Left hindlimb (tissue), 1 donor: ENCODE measurements at places on chromosomes 7 and 10.
A peak's percentile ranks its signal among the peaks of the same experiment; 100 is the strongest.

GRCh38 chr7:66050337-66050957 lies 25.2 kb upstream of the ASL start:
- no peak for DNase-seq

DNA sequence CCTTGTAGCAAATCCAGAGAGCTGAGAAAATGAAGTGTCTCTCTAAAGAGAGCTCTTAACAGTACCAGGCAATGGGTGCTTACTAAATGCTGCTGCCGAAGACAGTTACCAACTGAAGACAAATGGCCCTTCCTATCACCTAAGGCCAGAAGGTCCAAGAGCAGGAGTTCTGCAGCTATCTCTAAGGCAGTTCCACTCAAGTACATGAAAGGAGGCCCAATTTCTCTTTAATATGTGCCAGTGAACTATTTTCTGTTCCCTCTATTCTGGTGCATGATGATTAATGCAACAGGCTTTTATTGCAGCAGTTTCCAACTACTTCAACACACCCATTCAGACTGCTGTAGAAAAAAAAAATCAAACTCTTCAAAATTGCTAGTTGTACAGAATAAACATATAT lies 122.5 kb downstream of the SLC25A13 start:
- no peak for DNase-seq

DNA sequence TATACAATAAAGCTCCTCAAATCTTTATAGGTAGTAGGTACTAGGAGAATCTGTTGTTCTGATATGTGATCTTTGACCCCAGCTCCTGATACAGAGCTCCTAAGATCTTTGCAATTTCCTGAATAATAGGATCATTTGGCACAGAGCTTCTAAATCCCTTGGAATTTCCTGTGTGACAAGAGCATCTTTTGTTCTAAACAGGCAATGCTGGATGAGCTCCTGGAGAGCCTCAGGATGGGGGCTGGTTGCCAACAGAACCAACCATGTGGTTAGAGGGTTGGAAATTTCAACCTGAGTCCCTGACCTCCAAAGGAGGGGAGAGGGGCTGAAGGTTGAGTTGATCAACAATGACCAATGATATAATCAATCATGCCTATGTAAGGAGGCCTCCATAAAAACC lies 629.0 kb downstream of the CCSER2 start:
- no peak for DNase-seq

DNA sequence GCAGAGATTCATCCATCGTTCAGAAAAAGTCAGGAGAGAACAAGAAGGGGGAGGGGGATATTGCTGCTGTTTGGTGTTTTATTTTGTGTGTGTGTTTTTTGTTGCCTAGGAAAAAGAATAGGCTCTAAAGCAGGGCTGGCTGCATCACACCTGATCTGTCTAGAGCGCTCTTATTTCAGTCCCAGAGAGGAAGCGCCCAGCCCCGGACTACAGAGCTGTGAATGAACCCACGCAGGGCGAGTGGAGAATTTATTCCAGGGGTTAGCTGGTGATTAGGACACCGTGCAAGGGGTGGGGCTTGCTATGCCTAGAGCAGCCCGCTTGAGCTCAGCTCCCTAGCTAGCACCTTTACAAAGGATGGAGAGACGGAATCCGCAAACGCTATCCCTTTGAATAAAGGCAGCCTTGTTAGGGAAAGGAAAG lies 621 bp upstream of the FAM13C start:
- DNase-seq = peak; percentile 72

- no peak for DNase-seq
Measured at GRCh38 chr10:32955299-32955772, 2.7 kb downstream of the ITGB1 start.

- no peak for DNase-seq
Measured at GRCh38 chr7:68967598-68967997, 630.7 kb upstream of the AUTS2 start.

DNA sequence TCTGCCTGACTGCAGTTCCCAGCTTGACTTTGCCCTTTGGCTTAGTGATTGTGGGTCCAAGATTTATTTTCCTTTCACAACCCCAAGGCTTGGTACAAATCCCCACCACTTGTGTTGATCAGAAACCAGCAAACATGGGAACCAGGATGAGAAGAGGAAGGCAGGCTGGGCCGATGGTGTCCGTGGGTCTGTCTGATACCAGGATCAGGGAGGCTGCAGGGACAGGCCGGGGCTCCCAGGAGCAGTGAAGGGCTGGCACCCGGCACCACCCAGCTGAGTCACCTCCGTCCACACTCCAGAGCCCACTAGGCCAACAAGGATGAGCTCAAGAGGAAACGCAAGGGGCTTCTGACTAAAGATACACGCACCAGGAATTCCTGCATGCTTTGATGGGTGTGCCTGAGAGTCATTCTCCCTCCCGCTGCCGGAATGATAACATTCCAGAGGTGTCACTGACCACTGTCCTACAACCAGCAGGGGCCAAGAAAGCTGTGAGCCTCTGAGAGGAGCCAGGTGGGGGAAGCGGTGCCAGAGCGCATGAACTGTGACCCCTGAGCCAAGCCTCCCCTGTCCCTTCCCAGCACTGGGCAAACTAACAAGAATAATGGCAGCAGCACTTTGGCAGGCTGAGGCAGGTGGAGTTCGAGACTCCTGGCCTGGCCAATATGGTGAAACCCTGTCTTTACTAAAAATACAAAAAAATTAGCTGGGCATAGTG lies 29.2 kb upstream of the PROSER2 start:
- DNase-seq = no peak

DNA sequence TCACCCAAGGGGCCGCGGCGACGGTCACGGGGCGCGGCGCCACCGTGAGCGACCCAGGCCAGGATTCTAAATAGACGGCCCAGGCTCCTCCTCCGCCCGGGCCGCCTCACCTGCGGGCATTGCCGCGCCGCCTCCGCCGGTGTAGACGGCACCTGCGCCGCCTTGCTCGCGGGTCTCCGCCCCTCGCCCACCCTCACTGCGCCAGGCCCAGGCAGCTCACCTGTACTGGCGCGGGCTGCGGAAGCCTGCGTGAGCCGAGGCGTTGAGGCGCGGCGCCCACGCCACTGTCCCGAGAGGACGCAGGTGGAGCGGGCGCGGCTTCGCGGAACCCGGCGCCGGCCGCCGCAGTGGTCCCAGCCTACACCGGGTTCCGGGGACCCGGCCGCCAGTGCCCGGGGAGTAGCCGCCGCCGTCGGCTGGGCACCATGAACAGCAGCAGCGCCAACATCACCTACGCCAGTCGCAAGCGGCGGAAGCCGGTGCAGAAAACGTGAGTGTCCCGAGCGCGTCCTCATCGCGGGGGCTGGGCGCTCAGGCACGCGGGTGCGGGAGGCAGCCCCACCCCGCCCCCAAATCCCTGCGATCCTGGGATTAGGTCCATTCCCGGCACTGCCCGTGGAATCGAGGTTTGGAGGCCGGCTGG lies 509 bp downstream of the AHR start:
- peak; percentile 63 for DNase-seq

GRCh38 chr7:25173184-25173583 lies 48.1 kb upstream of the CYCS start:
- no peak for DNase-seq

GRCh38 chr10:78718032-78718572 lies 350.7 kb upstream of the ZMIZ1 start:
- DNase-seq = no peak

DNA sequence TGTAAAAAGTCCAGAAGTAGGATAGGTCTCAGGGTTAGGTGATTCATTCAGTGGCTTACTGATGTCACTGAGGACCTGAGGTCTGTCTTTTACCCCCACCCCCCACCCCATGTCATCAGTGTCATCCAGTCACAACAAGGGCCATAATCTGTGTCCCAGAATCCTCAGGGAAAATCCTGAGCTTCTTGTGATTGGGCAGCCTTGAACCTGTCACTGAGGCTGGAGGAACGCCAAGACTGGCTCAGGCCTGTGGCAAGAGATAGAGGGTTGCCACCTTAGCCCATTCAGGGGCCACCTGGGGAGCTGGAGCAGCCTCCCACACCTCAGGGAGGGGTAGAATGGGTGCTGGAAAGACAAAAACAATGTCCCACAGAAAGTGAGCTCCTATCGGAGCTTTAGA lies 29.7 kb downstream of the NUB1 start:
- no peak for DNase-seq

DNA sequence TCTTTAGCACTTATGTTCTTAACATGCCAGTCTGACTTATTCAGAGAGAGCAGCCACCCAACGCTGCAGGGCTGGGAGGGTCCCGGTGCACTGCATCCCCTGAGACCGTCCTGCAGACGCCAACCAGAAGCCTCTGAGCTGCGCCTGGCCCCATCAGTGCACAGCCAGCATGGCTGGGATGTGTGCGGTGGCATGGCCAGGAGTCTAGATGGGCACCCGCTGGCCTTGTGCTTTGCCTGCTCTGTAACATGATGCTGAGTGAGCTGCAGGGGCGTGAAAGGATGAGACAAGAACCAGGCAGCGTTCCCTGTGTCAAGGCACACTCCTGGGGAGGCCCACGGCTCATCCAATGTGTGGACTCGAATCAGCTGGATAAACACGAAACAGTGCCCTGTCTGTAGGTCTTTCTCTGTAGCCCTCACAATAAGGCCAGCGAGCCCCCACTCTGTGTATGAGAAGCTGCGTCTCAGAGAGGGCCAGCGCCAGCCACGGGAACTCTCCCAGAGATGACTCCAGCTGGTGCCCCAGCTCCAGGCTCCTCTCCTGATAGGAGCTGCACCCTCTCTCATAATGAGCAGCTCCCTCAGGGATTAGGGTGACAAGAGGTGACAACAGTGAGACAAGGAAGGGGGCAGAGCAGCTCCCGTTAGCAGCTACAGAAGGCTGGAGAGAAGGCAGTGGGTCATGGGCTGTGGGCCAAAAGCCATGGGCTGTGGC lies 96.8 kb downstream of the TNS3 start:
- peak; percentile 38 for DNase-seq

GRCh38 chr7:151662251-151662826 lies 142.6 kb upstream of the RHEB start:
- no peak for DNase-seq

DNA sequence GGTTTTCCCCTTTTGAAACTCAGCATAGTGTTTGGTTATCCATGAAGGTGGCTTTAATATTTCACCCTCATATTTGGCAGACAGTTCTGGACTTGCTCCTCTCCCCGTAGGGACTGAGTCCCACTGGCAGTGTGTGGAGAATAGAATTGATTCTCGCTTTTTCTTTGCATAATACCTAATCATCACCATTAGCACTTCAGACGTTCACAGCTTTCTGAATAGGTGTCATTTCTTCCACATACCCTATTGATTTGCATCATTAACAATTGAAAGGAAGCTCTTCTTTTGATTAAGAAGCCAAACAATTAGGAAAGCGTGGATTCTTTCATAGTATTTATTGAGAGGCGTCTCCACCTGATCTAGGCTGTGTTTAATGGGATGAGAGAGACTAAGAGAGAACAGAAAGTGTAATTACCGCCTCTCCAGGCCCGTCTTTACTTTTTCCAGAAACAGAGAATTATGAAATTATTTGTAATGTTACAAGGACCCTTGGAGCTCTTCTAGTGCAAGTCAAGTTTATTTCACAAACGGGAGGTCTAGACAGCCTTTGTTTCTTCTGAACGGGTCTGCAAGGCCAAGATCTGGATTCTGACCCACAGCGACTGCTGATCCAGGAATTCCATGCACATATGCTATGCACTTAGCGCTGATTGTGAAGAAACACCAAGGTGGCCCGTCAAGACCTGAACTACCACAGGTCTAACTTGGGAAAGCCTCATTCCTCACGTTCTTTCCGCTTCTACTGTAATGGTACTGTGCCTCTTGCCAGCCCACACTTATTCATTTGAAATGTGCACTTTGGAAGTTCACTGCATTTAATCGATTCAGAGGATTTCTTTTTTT lies 249.9 kb upstream of the C7orf33 start:
- DNase-seq = no peak

GRCh38 chr10:123997486-123998196 lies 95.8 kb downstream of the CHST15 start:
- DNase-seq = peak; percentile 53

DNA sequence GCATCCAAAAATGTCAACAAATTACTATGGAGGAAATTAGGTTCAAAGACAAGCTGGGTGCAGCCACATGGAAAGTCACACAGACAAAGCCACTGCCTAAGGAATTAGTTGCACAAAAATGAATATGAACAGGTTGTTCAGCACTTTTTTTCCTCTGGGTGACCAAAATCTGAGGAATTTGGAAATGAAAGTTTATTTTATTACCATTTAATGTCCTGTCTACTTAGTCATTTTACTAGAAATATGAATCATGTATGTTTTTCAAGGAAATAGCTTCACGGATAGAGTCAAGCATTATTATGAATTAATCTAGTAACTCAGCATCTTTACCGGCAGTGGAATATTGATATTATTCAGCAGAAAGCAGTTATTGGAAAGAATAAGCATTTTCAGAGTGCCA lies 106.3 kb downstream of the ANK3 start:
- DNase-seq = no peak

GRCh38 chr10:119268871-119269506 lies 61.6 kb downstream of the GRK5 start:
- peak; percentile 26 for DNase-seq

- DNase-seq = no peak
Measured at GRCh38 chr10:3102720-3103427, 35.5 kb downstream of the PFKP start.
